AG10803 (cell line): ENCODE measurements at places on chromosomes 5 and 9.

DNA sequence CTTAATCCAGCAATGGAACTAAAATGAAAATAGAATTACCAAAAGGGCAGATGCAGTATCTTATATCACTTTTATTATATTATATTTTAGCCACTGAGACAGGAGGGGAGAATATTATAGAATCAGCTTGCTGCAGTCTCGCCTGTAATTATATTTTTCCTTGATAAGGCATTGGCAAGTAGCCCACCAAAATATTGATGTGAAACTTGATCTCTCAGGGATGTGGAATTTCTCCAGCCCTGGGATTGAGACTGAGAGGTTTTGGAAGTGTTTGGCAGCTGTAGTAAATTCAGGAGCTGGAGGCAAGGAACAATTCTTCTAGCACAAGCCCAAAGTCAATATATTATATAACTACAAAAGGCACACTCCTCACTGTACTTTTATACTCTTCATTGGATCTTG lies 142.1 kb upstream of the ADAMTSL1 start:
- no peak for DNase-seq

GRCh38 chr9:131266266-131267229 lies 9.8 kb downstream of the FAM78A start:
- DNase-seq, result no peak

DNA sequence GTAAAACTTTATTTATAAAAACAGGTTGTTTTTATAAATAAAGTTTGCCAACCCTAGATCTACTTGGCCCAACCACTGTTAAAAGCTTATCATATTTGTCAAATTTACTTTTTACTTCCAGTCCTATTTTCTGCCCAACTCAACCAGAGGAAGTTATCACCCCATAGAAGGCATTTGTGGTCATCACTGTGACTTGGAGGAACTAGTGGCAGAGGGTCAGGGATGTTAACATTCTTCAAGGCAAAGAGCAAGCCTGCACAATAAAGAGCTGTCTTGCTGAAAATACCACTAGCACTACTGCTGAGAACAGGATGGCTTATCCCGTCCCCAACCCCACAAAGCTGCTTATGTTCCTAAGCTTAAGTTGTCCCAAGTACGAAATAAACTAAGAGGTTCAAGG lies 22.3 kb downstream of the TTC33 start:
- no peak for DNase-seq

DNA sequence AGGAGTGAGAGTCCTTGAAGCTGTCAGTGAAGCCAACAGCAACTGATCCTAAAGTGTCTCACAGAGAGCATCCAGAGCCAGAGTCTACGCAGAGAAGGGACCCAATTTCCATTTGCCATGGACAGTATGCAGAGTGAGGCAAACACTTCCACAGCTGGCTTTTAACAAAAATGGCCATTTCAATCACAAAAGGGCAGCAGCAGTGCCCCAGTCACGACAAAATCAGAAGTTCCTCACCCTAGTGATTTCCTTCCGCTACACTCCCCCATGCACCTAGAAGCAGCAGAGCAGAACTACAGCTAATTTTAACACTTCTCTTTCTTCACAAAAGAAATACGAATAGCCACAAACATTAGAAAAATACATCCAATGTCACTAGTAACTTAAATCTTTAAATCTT lies 27.9 kb downstream of the FBXW11 start:
- DNase-seq, result no peak

DNA sequence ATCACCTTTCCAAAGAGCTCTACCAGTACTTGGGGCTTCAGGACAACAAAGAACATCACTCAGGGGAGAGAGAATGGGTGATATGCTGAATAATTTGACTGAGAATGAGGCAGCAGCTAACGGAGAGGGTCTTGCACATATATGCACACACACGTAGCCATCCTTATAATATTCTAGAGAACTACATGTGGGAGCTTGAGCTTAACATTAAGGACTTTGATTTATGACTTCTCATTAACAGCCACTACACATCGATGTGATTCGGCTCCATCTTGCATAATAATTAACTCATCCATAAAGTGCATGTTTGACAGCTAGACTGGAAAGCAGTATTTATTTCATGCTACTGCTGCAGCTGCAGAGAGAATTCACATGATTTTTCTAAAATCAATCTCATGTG lies 163.4 kb downstream of the RAB3C start:
- no peak for DNase-seq

- DNase-seq, result peak; percentile 66
Observed at GRCh38 chr5:37838152-37838932, 1.5 kb downstream of the GDNF start.

DNA sequence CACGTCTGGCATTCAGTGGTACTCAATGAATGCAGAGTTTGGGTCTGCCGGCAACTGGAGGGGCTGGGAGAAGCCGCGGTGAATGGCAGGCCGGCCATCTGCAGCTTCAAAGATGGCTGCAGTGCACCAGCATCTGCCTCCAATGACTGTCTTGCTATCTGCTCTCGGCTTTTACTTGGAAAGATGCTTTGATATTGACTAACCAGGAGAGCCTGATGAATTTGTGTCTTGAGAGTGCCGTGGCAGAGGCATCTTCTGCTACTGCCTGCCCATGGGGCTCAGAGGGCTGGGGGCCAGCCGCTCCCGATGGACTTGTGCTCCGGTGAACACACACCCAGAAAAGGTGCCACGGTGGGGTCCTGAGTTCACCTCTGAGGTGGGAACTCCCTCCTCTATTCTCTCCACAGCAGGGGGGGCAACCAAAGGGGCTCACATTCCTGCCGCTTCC lies 164.5 kb downstream of the COL23A1 start:
- no peak for DNase-seq

DNA sequence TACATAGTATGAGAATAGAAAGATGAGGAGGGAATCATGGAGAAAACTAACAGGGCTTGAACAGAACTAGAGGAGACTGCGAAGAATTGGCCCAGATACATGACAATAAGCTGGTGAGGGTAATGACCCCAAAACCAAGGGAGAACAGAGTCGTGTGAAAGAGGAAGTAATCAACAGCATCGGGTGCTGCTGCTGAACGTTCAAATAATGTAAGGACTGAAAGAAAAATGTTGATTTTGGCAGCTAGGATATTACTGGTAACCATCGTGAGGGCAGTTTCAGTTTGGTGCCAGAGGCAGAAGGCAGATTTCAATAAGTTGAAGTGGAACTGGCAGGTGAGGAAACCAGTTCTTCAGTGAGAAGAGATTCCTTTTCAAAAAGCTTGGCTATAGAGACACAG lies 66.8 kb upstream of the SMC2 start:
- no peak for DNase-seq

GRCh38 chr5:33509036-33509435 lies 68.3 kb downstream of the TARS1 start:
- DNase-seq, result peak; percentile 47

GRCh38 chr9:33638391-33638915 lies 114.4 kb downstream of the ANKRD18B start:
- no peak for DNase-seq

DNA sequence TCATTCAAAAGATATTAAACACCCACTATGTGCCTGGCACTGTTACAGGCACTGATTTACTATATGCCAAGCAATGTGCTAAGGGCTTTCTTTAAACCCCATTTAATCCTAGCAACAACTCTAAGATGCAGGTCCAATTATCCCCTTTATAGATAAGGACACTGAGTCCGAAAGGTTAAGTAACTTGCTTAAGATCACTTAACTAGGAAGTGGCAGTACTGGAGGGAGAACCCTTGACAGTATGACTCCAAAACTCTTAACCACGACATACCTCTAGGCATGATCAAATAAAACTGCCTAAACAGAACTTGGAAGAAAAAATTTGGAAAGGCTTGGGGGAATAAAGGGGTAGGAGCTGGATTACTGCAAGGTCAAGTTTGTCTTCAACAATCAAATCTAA lies 1.7 kb downstream of the RAB14 start:
- no peak for DNase-seq

- DNase-seq, result no peak
Observed at GRCh38 chr9:113690055-113690740, 185.9 kb upstream of the ZNF618 start.

DNA sequence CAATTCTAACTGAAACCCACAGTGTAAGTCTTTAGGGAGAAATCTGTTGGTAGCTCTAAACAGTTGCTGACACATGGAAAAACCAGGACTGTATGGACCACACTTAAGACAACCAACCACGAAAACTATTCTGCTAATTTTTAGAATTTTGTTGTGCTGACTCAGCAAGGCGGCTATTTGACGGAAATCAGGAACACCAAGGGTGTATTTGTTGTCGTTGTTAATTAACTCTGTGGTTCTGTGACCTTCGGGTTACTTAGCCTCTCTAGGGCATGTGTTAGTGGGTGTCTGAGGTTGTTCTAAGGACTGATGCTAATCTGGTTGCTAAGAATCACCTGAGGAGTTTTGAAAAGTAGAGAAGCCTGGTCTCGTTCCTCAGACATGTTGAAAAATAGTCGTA lies 79.2 kb downstream of the ATP10B start:
- no peak for DNase-seq

DNA sequence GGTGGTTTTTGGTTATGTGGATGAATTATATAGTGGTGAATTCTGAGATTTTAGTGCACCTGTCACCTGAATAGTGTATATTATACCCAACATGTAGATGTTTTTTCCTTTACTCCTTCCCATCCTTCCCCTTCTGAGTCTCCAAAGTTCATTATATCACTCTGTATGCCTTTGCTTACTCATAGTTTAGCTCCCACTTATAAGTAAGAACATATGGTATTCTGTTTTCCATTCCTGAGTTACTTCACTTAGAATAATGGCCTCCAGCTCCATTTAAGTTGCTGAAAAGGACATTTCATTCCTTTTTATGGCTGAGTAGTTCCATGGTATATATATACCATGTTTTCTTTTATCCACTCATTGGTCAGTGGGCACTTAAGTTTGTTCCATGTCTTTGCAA lies 161.6 kb upstream of the CD180 start:
- peak; percentile 8 for DNase-seq

DNA sequence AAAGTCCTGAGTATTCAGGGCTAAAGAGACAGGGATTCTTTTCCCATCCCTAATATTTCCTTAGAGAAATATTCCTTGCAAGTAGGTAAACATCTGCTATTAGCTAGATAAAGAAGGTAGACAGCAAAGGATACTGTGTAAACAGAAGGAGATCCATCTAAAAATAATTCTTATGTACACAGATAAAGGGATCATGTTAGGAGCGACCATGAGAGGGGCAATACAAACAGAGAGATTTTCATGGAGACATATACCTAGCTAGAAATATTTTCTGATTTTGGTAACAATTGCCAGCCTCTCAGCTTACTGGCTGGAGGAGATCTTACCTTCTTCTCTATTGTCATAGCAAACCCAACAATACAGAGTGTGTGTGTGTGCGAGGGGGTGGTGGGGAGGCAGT lies 184.6 kb upstream of the DMAC1 start:
- no peak for DNase-seq

- no peak for DNase-seq
Observed at GRCh38 chr5:2163940-2164490, 281.3 kb upstream of the IRX4 start.

DNA sequence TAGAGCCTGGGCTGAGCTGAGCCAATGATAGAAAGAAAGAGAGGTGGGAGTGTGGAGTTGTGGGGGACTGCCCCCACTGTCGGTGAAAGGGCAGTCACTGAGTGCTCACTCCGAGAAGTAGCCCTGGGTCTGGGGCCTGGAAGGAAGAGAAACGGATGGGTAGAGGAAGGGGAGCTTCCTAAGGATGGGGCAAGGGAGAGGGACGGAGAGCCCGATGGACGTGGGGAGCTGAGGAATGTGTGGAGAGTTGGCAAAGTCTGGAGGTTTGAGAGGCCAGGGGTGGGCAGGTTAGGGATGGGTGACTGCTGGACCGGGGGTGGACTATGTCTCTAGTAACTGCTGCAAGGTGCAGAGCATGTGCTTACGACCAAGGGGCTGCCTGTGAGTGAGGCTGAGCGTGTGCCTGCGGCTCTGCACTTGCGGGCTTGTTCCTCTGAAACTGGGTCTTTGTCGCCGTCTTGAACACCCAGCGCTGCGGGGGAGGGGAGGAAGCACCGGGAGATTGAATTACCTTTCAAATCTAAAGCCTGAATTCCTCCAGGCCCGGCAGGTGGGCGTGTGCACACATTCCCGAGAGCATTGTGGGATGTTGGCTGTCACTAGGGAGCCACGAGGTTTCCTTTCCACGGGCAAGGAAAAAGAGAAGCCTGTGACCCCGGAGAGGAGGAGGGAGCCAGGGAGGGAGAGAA lies 76.4 kb upstream of the ARAP3 start:
- no peak for DNase-seq

- peak; percentile 33 for DNase-seq
Observed at GRCh38 chr5:103120607-103121200, 603 bp downstream of the PPIP5K2 start.

DNA sequence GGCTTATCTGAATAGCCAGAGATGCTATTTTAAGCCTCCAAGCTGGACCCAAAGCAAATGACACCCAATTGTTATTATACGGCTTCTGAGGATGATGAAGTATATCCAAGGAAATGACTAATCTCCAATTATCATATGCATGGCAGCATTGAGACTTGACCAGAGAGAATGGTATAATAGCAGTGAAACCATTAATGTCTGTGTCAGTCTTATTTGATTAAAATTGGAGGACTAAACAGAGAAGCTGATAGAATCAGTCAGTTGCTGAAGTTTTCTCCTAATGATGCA lies 200.5 kb downstream of the EFNA5 start:
- no peak for DNase-seq

- DNase-seq, result no peak
Observed at GRCh38 chr9:94591876-94592275, 1.7 kb downstream of the FBP2 start.

DNA sequence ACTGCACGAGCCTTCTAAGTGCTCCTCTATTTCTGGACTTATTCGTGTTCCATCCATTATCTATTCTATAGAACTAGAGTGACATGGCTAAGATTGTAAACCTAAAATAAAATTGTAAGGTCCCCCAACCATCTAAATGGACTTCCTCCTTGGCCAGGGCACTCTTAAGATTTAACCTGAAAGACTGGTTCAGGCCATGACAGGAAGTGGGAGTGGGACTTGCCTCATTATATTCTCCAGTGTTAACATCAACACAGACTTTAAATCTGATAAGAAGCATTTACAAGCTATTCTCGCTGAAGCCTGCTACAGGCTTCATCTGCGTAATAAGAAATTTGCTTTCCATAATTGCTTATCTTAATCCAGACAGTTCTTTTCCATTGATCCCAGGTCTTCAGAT lies 117.0 kb downstream of the SSBP2 start:
- DNase-seq, result no peak

GRCh38 chr5:96926276-96926675 lies 9.6 kb upstream of the LNPEP start:
- DNase-seq, result no peak

DNA sequence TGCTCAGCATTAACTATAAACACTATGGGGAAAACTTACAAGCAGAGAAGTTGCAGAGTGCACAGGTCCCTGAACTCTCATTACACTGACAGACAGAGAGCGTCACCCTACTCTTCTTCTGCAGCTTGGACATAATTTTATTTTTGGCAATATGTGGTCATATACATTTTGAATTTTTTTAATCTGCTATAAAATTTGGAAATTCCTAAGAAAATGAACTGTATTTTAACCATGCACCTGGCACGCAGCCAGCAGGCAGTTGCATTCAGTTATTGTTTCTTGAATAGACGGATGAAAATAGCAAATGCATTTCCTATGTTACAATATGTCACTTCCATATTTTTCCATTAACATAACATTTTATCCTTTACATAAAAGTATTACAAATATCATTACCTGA lies 100.2 kb downstream of the SLC25A46 start:
- no peak for DNase-seq
